ENCODE measurements at places on chromosomes 5 and 9.

- no peak for DNase-seq
These were observed 72.5 kb downstream of the MACROH2A1 start for GRCh38 chr5:135326296-135327254.

GRCh38 chr9:112761912-112762655 lies 11.5 kb downstream of the SNX30 start:
- no peak for DNase-seq

DNA sequence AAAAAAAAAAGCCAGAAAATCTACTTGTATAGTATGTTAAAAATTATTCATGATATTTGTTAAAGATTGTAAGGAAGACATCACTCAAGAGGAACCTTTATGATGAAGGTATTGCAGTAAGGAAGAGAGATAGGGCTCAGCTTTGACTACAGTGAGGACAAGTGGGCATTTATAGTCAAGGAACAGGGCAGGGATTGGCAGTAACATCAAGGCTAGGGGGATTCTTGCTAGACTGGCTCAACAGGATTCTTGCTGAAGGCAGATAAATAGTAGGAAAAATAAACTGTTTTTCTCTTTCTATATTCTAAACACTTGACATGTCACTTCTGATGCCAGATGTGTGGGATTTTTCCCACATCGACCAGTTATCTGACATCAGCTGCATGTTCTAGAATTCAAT lies 96.7 kb downstream of the ITGA1 start:
- DNase-seq, result no peak

DNA sequence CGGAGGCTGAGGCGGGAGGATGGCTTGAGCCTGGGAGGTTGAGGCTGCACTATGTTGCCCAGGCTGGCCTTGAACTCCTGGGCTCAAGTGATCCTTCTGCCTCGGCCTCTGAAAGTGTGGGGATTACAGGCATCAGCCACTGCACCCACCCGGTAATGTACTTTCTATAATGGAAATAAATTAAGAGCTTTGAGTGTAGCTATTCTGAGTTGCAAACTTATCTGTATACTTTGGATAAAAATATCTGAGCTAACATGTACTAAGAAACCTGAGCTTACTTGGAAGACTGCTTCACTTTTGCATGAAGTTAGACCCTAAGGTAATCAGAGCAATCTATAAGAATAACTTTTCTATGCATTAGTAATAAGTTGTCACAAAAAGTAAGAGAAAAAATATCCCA lies 50.0 kb downstream of the UNC13B start:
- DNase-seq, result no peak

DNA sequence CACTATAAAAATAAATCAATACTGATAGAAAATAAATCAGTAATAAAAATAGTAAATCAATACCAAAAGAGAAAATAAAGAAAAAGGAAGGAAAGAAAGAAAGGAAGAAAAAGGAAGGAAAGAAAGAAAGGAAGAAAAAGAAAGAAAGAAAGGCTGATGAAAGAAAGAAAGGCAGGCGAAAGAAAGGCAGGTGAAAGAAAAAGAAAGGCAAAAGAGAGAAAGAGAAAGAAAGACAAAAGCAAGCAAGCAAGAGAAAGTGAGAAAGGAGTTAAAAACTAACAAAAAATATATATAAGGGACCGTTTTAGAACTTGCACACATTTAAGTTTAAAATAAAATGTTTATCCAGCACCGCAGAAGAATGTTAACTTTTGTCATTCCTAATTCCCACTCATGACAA lies 116.0 kb downstream of the SVEP1 start:
- no peak for DNase-seq

- no peak for DNase-seq
These were observed 1.1 kb downstream of the PCDHAC1 start for GRCh38 chr5:140927228-140927573.

- no peak for DNase-seq
These were observed 250.6 kb downstream of the KDM4C start for GRCh38 chr9:7008411-7008810.

DNA sequence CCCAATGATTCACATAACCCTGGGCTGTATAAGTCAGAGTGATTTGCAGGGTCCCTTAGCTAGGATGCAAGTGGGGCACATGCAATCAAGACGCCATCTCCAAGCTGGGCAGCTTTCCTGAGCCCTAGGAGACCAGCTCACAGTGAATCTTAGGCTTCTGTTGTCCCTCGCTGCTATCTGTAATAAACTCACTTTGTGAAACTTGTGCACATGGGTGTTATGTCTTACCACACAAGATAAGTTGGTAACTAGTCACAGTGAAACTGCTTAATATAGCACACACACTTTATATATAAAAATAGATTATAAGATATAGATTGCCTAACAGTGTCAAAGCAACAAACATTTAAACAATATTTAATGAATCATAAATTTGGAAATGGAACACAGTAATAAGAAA lies 658.5 kb downstream of the SLCO4C1 start:
- no peak for DNase-seq

- DNase-seq, result no peak
These were observed 72.2 kb downstream of the ATG10 start for GRCh38 chr5:82044010-82044409.

GRCh38 chr9:129309041-129309430 lies 131.0 kb upstream of the IER5L start:
- no peak for DNase-seq

DNA sequence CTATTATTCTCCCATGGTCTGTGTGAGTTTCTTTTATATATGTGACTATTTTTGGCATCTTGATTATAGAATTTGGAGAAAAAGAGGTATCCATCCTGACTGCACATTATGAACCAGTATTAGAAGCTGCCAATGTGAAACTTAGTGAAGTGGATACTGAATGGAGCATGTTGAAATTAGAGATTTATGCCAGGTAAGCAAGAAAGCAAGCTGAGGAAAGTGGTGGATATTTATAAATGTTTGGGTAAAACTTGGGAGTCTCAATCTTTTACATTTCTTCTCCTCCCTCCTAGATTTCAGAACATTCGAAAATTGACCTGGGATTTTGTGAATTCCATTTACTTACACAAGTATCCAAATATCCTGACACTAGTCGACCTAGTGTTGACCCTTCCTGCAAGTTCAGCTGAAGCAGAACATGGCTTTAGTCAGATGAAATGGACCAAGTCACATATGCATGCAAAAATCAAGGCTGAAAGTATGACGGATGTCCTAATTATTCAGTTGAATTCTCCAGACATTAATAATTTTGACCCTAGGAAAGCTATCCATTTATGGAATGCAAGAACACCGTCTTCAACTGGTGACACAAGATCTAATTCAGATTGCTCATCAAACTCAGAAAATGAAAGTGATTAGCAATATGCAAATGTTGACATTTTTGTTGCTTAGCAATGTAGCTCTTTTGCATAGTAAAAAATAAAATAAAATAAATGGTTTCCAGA lies 66.8 kb upstream of the IL7R start:
- DNase-seq, result peak; percentile 79

DNA sequence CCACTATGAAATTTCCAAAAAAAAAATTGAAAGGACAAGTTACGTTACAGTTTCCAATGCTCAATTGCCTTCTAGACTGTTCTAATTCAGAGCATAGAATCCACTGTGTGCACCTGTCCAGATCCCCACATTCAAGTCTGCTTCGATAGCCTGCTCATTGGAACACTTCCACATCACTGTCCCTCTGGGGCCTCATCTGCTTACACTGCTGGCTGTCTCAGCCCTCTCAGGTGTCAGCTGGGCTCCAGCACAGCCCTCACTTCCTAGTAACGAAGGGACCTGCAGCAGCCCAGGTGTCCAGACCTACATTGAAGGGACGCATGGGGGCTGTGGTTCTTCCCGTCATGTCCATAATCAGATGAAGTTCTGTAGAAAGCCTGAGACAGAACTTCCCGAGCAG lies 94.3 kb upstream of the EMB start:
- DNase-seq, result no peak

GRCh38 chr9:78565481-78565880 lies 268.6 kb downstream of the PSAT1 start:
- no peak for DNase-seq

DNA sequence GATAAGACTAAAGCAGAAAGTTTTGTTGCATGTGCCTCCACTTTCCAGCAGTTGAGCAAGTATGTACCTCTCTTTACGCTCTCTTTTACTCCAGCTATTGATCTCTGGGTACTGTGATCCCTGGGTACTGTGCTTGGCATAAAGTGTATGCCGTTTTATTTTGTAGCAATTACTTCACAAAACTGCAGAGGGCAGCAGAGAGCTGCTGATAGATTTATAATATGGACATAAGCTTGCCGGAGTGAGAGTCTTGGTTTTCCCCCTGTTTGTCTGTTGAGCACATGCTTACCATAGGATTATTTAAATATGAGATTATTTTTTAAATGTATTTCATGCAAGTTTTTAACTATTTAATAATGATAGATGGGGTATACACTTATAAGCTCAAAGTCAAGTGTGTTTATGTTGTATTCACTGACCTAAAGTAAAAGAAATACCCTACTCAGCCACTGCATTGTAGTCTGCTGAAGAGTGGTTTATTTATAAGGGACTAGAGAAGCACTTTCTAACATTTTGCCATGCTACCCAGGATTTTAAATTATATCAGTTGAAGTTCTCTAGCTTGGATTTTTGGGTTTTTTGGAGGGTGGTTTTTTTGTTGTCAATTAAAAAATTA lies 13.0 kb downstream of the TTC1 start:
- DNase-seq, result peak; percentile 62

DNA sequence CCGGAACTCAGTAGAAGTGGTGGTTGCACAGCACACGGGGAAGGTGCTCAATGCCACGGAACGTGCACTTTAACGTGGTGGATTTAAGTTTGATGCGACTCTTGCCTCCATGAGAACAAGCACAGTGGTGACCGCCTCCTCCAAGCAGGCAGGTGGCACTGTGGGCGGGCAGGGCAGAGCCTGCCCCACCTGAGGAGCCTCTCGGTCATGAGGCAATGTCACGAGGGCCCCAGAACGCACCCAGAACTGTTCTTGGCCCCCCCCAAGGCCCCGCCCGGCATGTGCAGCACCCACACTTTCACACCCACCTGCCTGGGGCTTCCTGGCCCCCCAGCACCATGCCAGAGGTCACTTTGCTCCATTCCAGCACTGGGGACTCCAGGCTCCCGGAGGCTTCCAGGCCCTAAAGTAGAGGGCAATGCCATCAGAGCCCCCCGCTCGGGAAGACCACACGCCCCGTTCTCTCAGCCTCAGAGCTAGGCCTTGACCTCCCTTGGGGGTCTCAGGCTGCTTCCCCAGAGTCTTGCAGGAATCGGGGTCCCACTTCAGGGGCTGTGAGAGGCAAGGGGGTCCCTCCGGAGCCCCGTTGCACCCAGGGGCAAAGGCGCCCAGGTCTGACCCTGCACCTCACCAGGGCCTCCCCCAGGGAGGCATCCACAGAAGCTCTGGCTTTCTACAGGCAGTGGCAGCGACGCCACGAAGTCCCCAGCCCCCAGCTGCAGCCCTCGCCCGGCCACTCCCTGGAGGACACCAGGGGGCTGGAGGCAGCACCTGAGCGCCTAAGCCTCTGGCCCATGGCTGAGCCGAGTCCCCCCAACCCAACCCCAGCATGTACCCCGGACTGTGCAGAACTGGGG lies 14.0 kb downstream of the CCDC187 start:
- no peak for DNase-seq

DNA sequence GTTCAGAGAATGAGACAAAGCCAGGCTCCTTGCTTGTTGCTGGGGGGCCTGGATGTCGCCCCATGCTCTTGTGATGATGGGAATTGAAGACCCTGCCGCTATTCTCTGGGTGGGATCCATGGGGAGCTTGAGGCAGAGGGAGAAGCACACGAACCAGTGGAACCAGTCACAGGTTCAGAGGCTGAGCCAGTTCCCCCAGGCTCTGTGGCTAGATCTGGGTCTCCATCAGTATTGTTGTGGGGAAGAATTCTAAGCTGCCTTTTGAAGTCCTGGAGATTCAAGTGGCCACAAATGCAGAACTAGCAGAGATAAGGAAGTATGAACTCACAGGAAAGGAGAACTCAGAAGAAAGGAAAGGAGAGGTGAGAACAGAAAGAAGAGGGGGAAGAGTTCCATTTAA lies 219.4 kb downstream of the MSX2 start:
- DNase-seq, result no peak

DNA sequence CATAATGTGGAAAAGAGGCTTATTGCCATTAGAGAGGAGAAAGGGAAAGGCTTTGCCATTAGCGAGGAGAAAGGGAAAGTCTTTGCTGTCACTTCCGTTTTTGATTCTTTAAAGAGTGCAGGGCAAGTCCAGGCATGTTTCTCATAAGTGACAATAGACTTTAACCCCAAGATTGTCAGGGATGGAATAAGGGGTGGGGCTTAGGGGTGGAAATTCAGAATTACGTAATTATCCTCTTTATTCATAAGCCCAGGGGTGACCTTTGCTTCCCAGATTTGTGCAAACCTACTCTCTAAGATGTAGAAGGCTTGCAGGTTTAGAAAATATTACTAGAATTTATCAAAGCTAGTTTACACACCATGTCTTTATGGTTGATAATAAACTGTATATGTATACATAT lies 2.3 kb upstream of the PLK2 start:
- no peak for DNase-seq

GRCh38 chr9:107294756-107295155 lies 11.7 kb downstream of the RAD23B start:
- DNase-seq, result no peak

Measured in fibroblast of skin of back (primary cell).